ENCODE measurements at places on chromosomes 2 and 18.

DNA sequence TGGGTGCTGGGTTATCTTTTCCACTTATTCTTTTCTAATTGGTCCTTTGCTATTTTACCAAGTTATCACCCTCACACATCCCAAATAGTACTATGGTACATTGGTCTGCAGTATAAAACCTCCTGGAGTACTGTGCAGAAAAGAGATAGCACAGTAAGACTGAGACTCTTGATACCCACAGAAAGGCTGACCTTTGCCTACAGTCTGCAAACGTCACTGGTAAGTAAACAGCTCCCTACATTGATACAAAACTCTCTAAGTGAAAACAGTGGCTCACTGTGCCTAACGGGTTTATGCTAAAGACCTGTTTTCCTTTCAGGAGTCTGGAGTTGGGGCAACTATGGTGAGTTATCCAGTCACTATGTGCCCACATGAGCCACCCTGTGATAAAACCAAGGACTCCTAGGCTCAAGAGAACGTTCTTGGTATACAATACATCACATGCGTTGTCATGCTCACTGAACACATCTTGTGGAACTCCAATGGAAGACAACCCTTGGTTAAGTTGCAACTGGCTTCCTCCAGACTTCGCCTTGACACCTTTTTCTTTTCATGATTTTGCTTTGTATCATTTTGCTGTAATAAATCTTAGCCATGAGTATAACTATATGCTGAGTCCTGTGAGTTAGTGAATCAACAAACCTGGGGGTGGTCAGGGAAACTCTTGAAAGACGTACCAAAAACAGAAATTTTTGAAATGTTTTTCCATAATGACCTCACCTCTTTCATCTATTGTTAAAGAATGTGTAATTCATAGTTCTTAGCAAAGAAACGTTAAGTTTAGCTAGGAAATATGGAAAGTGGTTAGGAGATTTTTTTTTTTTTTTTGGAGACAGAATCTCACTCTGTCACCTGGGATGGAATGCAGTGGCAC lies 104.9 kb downstream of the C2orf74 start:
- no peak for DNase-seq

GRCh38 chr2:33839791-33840190 lies 240.7 kb upstream of the FAM98A start:
- no peak for DNase-seq

GRCh38 chr2:156486147-156486546 lies 50.0 kb downstream of the GPD2 start:
- DNase-seq = no peak

- DNase-seq = no peak
Measured at GRCh38 chr2:110860630-110861029, 128.3 kb downstream of the ACOXL start.

DNA sequence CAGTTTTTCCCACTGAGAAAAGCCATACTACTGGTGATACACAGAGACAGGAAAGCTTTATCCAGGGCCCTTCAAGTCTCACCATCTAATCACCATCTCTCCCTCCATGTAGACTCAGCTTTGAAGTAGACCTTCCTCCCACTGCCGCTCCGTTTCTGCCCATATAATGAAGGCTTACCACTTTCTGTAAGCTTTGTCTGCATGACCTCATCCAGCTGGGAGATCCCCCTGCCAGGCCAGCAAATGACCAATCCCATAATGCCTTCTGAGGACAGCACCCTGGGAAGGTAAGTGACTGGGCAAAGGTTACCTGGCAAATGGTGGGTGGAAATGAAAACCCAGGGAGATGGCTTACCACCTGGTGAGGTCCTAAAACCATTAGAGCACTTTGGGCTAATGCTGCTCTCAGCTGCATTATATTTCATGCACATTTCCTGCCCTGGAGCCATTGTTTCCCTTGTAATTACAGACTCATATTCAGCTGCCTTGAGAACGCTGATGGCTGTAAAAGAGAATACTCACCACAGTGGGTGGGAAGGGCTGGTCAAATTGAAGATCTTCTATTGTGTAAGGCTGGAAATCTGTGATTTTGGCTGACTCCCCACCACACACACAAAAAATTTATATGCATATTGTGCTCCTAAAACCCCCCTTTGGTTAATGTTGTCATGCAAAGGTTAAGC lies 350.7 kb upstream of the SYT4 start:
- no peak for DNase-seq

DNA sequence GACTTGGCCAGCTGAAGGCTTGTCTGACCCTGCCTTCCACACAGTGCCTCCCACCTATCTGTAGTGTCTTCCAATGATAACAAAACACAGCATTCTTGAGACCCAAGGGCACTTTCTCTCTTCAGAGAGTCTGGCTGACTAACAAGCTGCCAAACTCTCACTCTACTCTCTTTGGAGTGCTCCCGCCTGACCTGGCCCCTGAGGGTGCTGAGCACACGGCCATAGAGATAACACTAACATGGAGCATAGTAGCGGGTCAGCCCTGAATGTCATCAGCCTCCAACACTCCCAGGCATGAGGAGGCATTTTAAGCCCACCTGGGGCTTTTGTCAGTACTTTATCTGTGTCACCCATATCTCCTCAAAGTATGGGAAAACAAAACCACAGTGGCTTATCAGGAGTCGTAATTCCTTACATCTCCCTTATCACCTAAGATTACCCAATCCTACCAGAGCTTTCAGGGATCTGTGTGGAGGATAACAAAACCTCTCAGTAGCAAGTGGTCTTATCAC lies 160.3 kb upstream of the TCF4 start:
- no peak for DNase-seq

- DNase-seq = no peak
Measured at GRCh38 chr18:35458271-35458670, 39.5 kb downstream of the INO80C start.

DNA sequence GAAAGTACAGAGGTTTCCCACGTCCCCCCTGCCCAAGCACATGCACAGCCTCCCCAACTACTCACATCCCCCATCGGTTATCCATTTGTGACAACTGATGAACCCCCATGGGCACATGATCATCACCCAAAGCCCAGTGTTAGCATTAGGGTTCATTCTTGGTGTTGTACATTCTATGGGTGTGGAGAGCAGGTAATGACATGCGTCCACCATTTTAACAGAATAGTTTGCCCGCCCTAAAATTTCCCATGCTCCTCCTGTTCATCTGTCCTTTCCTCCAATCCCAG lies 74.3 kb downstream of the LONRF2 start:
- no peak for DNase-seq

DNA sequence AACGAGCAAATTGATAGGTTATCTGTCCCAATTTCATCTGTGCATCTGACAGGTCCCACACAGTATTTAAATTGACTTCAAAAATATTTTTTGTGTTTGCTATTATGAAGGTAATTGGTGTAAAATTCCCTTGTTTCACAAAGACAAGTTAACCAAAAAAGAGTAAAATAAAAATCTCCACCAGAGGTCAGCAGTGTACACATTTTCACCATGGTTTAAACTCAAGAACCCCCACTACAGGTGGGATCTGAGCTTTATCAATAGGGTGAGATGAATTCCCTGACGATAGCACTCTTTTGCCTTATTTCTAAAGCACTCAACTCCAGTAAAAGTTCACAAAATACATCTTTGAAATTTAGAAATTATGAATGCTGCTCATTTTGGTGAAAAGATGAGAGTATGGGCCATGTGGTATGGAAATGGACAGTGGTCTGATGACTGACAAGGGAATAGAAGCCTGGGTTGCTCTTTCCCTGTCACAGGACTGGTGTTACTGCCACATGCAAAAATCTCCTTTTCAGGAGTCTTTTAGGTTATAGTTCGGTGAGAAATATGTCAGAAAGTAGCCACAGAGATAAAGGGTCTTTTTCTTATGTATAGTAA lies 68.0 kb downstream of the SERPINB8 start:
- no peak for DNase-seq

- no peak for DNase-seq
Measured at GRCh38 chr2:192471982-192472381, 277.2 kb upstream of the TMEFF2 start.

DNA sequence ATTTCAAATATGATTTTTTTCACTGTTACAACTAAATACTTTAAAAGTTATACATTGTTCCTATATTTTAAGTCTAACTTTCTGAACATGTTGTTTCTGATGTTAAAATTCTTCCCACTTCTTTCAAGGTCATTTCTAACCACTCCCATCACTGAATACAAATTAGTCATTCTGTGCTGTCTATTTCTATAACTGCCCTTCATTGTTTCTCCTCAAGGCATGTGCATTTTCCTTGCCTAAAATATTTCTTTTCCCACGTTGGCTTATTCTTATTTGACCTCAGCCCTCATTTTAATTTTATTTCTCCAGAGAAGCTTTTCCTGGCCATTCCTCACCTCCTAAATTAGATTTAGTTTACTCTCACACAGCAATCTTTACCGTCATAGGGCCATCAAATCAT lies 198.9 kb upstream of the GULP1 start:
- DNase-seq = no peak

DNA sequence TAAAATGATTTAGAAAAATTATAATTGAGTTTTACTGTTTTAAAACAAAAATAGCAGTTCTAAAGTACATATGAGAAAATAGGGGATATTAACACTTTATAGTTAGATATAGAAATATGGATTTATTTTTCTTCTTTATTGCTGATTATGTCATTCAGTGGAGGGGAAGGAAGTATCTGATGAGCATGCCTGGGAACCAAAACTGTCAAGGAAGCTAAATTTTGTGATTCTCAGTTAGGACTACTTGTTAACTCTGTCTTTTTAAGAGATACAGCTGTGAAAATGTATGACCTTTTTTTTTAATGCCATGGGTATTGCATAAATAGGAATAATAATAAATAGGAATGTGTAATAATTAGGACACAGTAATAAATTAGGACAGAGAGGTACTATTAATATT lies 44.8 kb downstream of the ITGAV start:
- no peak for DNase-seq

DNA sequence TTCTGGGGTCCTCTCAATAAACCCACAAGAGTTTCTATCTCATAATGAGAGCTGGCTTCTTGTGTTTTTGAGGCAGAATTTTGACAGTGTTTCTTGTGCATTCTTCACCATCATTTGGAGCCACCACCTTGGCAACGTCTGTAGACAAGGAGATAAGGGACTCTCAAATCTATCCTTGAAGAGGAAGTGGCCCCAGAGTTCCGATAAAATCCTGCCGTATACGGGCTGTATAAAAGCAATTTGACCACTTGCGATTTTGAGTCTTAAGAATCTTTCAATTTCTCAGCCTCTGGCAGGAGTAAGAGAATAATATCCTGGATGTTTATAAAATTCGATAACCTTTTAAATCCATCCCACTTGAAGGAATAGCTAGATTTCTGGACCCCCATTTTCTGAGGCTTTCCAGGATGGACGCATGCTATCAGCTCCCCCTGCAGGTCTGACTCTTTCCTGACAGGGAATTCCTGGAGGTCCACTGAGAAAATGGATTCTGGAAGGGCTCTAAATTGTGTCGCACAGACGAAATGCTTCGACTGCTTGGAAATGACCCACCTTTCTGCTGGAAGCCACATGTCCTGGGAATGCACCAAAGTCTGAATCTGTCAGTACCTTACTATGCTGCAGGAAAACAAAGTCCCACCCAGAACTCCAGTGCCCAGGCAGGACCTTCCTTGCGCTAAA lies 54.1 kb downstream of the E2F6 start:
- no peak for DNase-seq

GRCh38 chr2:169768262-169768995 lies 30.2 kb upstream of the SSB start:
- DNase-seq = peak; percentile 9

DNA sequence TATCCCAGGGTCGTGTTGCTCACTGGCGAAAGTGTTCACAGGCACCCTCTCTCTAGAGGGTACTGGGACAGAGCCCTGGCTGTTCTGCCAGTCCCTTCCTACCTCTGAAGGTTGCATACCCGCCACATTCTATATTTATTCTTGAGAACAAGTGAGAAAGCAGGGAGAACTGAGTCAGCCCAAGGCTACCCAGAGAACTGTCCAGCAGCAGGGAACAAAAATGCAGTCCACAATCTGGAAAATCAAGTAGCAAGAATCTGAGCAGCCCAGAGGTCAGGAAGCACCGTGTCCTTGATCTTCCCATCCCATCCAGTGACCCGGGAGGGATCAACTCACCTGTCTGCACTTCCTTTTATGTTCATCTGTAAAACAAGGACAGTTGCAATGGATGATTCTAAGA lies 164.1 kb downstream of the FBXO15 start:
- DNase-seq = no peak

- DNase-seq = no peak
Measured at GRCh38 chr2:111252436-111252835, 131.7 kb downstream of the BCL2L11 start.

DNA sequence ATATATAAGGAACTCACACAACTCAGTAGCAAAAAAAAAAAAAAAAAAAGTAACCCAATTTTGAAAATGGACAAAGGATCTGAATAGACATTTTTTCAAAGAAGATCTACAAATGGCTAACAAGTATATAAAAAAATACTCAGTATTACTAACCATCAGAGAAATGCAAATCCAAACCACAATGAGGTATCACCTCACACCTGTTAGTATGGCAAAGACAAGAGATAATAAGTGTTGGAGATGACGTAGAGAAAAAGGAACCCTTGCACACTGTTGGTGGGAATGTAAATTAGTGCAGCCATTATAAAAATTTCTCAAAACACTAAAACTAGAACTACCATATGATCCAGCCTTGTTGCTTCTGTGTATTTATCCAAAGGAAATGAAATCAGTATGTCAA lies 5.8 kb upstream of the CNDP1 start:
- no peak for DNase-seq

DNA sequence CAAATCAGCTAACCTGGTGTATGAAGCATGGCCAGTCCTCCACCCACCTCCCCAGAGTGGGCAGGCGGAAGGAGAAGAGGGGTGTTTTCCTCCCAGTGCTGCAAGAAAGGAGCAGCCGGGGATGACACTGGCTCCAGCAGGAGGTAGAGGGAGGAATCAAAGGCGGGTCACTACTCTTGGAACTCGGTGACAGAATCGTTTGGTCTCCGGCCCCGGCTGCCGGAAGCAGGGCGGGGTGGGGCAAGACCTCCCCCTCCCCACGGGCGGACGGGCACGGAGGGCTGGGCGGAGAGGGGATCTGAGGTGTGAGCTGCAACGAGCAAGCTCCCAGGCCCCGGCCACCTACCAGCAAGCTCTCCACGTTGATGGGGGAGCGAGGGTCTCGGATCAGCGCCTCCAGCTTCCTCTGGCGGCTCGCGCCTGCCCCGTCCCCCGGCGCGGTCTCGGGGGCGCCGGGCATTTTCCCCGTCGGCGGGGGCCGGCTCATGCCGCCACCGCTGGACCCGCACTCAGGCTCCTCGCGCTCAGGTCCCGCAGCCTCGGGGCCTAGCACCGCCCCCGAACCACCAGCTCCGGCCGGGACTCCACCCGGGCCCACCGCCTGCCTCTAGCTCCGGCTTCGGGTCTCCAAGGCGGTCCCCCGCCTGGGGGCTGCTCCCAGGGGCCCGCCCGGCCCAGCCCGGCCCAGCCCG lies 640 bp downstream of the ROCK2 start:
- peak; percentile 3 for DNase-seq

DNA sequence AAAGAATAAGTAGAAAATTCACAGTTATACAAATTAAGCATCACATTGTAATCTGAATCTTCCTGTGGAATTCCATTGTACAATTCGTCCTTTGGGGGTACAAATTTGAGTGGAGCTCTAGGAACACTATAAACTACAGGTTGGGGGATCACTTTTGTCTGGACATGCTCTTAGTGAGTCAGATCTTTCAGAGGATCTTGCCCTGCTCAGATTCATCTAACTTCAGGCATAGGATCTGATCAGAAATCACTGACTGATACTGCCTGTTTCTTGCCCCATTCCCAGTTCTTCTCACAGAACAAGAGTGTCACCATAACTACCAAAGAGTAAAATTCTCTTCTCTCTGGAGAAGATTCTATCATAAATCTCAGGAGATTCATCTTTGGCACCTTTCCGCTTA lies 10.7 kb upstream of the VSNL1 start:
- no peak for DNase-seq

All from activated CD8-positive, alpha-beta memory T cell treated with anti-CD3 and anti-CD28 coated beads for 1 hour (primary cell).